HAP-1 (cell line): ENCODE measurements at places on chromosomes 11 and 22.

- DNase-seq = no peak
Measured at GRCh38 chr11:112967082-112967481, 5.9 kb downstream of the NCAM1 start.

- no peak for DNase-seq
Measured at GRCh38 chr11:68505596-68505995, 45.0 kb downstream of the PPP6R3 start.

DNA sequence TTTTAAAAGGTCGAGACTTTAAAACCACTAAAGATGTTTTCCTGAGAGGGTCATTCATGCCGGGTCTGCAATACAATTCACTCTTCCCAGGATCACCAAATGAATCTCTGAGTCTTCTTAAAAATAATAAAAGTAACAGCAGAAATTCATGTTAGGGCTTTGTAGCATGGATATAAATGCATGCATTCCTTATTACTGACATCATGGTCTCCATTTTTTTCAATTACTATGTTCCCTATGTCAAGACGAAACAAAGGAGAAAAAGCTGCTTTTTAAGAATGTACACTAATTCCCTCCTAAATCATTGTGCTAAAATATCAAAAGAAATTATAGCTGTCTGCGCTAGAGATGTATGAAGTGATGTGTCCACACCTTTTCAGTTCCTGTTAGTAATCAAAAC is 789.9 kb upstream of the LRRC4C start:
- no peak for DNase-seq

DNA sequence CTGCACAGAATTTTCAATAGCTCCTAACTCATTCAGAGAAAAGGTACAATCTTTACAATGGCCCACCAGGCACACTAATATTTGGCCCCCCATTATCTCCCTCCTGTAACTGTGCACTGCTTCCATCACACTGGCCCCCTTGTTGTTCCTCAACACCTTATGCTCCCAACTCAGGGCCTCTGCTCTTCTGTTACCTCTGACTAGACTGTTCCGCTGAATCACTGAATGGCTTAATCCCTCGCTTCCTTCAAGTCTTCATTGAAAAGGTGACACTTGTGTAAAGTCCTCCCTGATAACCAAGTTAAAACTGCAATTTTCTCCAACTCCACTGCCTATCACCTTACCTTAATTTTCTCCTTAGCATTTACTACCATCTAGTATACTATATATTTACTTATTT is 21.8 kb downstream of the PIK3C2A start:
- DNase-seq = no peak

- DNase-seq = no peak
Measured at GRCh38 chr11:33554219-33554618, 146.4 kb downstream of the C11orf91 start.

DNA sequence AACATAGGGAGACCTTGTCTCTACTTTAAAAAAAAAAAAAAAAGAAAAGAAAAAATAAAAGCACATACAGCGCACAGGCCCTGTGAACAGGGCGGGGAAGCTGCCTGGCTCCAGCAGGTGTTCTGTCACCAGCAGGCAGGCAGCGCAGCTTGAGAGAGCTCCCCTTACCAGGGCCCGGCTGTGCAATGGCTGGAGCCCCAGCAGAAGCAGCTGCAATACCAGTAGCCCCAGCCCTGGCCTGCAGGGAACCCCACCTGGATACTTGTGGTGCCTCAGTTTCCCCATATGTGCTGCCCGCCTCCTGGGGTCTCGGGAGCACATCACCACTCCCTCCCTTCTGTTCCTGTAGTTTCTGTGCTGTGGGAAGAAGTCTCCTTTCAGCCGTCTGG is 12.3 kb downstream of the TSPAN32 start:
- DNase-seq = no peak

DNA sequence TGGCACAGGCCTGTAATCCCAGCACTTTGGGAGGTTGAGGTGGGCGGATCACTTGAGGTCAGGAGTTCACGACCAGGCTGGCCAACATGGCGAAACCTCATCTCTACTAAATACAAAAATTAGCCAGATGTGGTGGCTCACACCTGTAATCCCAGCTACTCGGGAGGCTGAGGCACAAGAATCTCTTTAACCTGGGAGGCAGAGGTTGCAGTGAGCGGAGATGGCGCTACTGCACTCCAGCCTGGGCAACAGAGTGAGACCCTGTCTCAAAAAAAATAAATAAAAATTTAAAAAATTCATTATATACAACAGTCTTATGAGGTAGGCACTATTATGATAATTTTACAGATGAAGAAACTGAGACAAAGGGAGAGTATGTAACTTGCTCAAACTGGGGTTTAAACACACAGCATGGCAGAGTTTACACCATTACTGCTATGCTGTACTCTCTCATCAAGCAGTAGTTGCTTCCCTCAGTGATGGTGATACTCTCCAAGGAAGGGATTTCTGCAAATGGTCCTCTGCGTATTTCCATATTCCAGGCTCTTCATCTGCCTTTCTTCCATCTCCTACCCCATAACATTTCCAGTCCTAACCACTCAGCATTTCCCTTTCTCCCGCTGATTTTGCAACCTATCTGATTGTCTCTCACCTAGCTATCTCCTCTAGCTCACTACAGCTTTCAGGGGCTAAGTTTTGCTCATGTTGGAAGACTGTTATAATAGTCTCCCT is 95.3 kb downstream of the CCDC83 start:
- DNase-seq = no peak

- DNase-seq = peak; percentile 34
Measured at GRCh38 chr11:65505466-65506289, 6.8 kb downstream of the MALAT1 start.

- no peak for DNase-seq
Measured at GRCh38 chr11:115360186-115360824, 143.9 kb downstream of the CADM1 start.

DNA sequence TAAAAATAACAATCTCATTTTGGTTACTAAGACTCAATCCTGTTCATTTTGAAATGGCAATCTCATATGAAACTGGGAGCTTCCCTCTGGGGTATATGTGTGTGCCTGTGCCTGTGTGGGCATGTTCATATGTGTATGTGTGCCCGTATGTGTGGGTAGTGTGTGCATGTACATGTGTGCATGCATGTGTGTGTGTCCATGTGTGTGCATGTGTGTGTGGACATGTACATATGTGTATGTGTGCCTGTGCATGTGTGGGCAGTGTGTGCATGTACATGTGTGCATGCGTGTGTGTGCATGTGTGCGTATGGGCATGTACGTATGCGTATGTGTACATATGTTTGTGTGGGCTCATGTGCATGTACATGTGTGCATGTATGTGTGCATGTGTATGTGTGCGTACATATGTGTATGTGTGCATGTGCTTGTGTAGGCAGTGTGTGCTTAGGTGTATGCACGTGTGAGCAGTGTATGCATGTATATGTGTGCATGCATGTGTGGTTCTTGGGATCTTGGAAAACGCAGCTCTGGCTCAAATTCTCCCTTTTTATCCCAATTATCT is 24.5 kb upstream of the CACNG2 start:
- no peak for DNase-seq

DNA sequence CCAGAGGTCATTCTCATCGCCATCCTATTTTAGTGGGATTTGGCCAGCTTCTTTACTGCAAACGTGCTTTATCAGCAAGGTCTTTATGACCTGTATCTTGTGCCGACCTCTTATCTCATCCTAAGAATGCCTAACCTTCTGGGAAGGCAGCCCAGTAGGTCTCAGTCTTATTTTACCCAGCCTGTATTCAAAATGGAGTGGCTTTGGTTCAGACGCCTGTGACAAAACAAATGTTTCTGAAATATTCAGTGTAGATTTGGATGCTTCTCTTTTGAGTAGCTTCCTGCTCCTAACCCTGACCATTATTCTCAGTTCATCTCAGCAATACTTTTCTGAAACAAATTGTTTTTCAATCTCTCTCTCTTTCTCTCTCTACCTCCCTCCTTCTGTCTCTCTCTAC is 60.1 kb downstream of the TRIM44 start:
- no peak for DNase-seq

DNA sequence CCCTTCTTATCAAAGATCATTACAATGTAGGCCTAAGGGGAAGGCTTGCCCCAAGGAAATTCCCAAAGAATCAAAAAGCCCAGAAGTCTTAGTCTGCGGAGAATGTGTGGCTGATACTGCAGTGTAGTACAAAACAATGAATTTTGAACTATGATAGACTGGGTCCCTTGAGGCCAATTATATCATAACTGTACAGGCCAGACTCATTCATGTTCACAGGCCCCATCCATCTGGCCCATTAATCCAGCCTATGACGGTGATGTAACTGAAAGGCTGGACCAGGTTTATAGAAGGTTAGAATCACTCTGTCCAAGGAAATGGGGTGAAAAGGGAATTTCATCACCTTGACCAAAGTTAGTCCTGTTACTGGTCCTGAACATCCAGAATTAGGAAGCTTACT is 35.2 kb downstream of the IGLL1 start:
- DNase-seq = no peak
